ENCODE measurements at places on chromosomes 3 and 15.

GRCh38 chr3:38039899-38040261 lies 872 bp downstream of the DLEC1 start:
- DNase-seq = no peak

GRCh38 chr15:35104526-35105147 lies 19.5 kb upstream of the NANOGP8 start:
- DNase-seq = no peak

GRCh38 chr3:4976109-4976508 lies 3.1 kb upstream of the BHLHE40 start:
- DNase-seq = peak; percentile 0

DNA sequence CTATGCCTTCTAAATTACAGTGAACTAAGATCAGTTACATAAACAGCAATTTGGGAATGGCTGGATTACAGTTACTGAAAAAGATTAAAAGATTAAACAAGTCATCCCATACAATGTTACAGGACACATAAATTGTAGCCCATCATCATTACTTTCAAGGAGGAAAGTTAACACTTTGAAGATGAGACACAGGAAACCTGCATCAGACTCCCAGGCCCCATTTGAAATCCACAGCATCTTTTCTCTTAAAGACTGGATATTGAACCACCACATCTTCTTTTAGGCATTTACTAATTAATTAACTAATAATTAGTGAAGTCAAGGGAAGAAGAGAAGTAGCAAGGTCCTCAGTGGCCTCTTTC lies 170.2 kb downstream of the PLCL2 start:
- DNase-seq = no peak

DNA sequence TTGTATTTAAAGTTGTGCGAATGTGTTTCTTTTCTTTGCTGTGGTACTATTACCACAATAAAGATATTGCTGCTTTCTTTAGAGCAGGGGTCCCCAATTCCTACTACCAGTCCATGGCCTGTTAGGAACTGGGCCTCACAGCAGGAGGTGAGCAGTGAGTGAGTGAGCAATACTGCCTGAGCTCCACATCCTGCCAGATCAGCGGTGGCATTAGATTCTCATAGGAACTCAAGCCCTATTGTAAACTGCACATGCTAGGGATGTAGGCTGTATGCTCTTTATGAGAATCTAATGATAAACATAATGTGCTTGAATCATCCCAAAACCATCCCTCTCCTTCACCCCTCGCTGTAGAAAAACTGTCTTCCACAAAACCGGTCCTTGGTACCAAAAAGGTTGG lies 41.6 kb downstream of the DMXL2 start:
- DNase-seq = no peak

- peak; percentile 54 for DNase-seq
Observed at GRCh38 chr15:69134791-69135190, 25.6 kb upstream of the GLCE start.

GRCh38 chr3:184716622-184717398 lies 4.9 kb upstream of the MAGEF1 start:
- peak; percentile 55 for DNase-seq

DNA sequence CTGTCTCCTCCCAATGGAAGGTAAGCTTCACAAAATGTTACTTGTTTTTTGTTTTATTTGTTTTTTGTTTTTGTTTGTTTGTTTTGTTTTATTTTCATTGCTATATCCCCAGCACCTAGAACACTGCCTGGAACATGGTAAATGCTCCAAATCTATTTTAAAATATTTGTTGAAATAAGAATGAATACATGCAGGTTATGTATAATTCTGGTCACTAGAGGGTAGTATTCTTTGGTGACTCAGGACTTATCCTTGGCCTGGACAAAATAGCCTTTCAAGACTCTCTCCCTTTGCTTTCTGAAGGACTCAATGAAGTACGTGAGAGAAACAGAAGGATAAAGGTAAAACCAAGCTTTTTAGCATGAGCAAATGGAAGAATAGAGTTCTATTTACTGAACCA lies 46.9 kb upstream of the PPP2R3A start:
- no peak for DNase-seq

- DNase-seq = no peak
Observed at GRCh38 chr15:79140846-79141570, 50.4 kb upstream of the RASGRF1 start.

DNA sequence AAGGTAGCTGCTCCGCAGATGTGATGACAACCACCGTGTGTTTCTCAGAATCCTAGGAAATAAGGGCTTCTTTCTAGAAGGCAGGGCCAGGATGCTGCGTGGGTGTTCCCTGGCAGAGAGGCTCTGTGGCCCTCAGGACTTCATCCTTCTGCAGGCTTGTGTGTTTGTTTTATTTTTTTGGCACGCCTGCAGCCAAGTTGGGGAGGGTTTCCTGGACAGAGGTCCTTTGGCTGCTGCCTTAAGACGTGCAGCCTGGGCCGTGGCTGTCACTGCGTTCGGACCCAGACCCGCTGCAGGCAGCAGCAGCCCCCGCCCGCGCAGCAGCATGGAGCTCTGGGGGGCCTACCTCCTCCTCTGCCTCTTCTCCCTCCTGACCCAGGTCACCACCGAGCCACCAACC lies at the start of gene CLEC3B:
Gene CLEC3B (plus strand): TSS at position 266 of the 400 bp plus-strand sequence. CDS start 60 bp downstream, at position 326.
- DNase-seq = no peak

- DNase-seq = peak; percentile 34
Observed at GRCh38 chr15:57866149-57866736, 159.7 kb downstream of the POLR2M start.

DNA sequence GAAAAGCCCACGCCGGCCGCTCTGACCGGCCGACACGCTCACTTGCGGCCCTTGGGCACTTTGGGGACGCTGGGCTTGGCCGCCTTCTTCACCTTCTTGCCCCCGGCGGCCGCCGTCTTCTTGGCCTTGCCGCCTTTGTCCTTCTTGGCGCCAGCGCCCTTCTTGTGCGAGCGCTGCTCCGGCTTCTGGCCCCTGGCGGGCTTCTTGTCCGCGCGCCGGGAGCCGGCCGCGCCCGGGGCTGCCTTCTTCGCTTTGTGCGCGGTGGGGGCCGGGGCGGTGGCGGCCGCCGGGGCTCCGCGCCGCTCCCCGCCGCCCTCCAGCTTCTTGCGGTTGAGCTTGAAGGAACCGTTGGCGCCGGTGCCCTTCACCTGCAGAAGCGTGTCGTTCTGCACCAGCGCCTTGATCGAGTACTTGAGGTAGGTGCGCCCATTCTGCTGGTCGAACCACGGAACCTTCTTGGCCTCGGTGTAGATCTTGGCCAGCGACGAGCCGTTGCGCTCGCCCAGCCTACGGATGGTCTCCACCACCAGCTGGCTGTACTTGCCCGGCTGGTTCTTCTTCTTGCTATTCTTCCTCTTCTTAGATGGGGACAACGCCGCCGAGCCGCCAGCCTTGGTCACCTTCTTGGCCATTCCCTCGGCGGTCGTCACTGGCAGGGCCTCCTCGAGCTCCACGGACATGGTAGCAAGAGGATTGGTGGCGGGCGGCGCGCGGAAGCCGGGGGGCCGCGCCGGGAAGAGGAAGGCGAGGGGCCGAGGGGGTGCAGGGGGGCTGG lies 36.7 kb downstream of the HMCES start:
- DNase-seq = peak; percentile 31

DNA sequence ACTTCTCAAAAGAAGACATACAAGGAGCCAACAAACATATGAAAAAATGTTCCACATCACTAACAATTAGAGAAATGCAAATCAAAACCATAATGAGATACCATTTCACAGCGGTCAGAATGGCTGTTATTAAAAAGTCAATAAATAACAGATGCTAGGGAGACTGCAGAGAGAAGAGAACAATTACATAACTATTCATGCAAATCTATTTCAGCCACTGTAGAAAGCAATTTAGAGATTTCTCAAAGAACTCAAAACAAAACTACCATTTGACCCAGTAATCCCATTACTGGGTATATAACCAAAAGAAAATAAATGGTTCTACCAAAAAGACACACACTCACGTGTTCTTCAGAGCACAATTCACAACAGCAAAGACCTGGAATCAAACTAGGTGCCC lies 116.3 kb downstream of the VPS13C start:
- no peak for DNase-seq

Measured in NCI-H2171 treated with DMSO at 0.1 percent for 48 hours (cell line).